ENCODE measurements at places on chromosomes 1 and 21. TPM values are rescaled to one million over a fixed set of nuclear protein-coding genes. Genes with fewer than 3 reads are reported as not detected.

- H3K27me3 ChIP-seq: no peaks in the 10 kb centered on the region
- no peak for DNase-seq
- H3K27ac ChIP-seq: no peak overlapping the region
These were observed 106.9 kb upstream of the OLFM3 start for GRCh38 chr1:102103646-102104045.

DNA sequence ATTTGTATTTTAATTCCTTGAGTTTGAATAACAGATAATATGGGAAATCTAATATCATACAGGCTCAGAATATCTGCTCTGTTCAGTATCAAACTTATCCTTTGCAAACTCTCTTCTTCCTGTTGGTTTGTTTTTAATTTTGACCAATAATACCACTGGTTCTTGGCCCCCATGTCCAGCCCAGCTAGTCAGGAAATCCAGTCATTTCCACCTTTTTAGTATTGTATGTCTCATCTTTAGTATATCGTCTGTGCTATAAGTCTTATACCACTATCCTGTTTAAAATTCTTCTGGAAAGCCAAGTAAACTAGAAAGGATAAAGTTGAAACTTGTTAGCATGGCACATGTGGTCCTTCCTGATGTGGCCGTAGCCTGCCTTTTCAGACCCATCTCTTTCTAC is 10.7 kb downstream of the SCCPDH start:
- no peak for DNase-seq
- H3K36me3 ChIP-seq: peaks cover 12% of the 10 kb centered on the region
- H3K4me3 ChIP-seq: no peak overlapping the region

DNA sequence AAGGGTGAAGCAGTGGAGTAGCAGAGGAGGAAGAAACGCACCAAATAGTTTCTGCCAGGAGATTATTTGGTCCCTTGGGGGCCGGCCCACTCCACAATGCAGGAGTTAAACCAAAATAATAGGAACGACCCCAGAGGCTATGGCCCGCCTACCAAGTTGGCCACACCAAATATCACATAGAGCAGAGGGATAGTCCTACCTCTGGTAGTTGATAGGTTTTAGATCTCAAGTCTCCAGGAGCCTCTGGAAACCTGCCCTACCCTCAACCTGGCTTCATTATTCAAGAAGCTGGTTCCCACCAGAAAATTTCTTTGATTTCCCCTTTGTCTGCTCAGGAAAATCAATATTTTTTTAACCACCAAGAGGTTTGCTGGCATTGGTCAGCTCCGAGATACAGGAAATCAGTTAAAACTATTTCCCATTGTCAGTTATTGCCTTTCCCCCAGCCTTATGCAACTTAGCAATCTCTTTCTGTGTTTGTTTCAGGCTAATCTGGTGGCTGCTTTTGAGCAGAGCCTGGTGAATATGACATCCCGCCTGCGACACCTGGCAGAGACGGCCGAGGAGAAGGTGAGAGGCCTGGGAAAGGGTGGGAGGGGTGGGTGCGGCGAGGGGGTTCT is 35.5 kb upstream of the IPO9 start:
- no peak overlapping the region for H3K4me3 ChIP-seq
- no peak overlapping the region for H3K27ac ChIP-seq
- no peak for DNase-seq
- no peaks in the 10 kb centered on the region for H3K4me1 ChIP-seq

UQCRHL gene
- 2.2 TPM for total RNA-seq

DNA sequence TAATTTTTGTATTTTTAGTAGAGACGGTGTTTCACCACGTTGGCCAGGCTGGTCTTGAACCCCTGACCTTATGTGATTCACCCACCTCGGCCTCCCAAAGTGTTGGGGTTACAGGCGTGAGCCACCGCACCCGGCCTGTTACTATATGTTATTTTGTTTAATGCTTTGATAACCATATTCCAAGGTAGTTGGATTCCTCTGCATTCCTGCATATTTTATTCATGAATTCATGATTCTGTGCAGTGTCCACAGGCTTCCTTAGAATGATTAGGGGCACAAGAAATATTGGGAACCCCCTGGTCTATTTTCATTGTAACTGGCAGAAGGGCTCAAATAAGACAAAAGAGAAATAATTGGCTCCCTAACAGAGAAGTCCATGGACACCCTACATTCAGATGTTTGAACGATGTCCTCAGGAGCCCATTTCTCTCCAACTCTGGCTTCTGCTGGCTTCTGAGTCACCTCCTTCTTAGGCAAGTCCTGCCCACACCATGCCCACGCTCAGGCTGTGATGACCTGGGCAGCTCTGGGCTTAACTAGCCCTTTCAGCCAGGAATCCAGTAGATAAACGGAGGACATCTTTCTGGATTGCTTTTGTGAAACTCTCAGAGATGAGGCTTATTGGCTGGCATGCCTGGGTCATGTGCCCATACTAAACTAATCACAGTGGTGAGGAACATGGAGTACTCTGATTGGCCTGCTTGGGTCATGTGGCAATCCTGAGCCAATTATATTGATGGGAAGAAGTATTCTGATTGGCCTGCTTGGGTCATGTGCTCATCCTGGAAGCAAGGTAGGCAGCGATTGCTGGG is 32.6 kb downstream of the TNFRSF8 start:
- no peak for DNase-seq
- H3K4me3 ChIP-seq: no peak overlapping the region
- H3K4me1 ChIP-seq: peaks cover 1% of the 10 kb centered on the region
- no peaks in the 10 kb centered on the region for H3K27me3 ChIP-seq
- H3K36me3 ChIP-seq: peaks cover 17% of the 10 kb centered on the region

C1orf210 gene
- total RNA-seq: not detected

DNA sequence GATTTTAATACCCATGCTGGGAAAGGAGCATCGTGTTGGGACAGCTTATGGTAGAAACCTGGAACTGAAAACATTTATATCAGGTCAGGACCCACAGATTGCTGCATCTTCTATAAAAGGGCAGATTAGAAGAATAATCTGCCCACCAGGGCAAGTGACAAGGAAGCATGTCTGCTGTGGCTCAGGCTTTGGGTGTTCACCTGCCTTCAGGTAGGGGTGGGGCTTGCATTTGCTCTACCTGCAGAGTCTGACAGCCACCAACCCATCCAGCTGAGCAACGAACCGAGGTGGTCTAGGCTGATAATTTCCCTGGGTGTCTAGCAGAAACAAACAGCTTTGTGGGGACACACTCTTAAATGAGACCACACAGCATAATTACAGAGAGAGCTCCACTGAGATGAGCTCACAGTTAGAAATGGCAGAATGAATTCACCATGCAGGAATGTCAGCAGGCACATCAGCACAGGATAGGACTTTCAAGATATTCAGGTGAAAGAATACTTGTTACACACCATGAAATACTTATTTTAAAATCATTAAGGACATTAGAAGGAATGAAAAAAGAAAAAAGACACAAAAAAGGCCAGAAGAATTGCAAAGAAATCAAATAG is 36.1 kb upstream of the B3GALT5 start:
- H3K4me3 ChIP-seq: no peak overlapping the region
- no peaks in the 10 kb centered on the region for H3K36me3 ChIP-seq
- no peak for DNase-seq
- H3K27ac ChIP-seq: no peak overlapping the region
- no peaks in the 10 kb centered on the region for H3K4me1 ChIP-seq
- H3K27me3 ChIP-seq: peaks cover 9% of the 10 kb centered on the region

Data from activated T-cell treated with anti-CD3 and anti-CD28 coated beads, Interleukin-2, amount 50 U/mL, for 72 hours (primary cell).